ENCODE measurements at places on chromosomes 2 and 18.
A peak's percentile ranks its signal among the peaks of the same experiment; 100 is the strongest.

- no peak for DNase-seq
Measured at GRCh38 chr2:46336283-46336959, 39.2 kb downstream of the EPAS1 start.

- DNase-seq = no peak
Measured at GRCh38 chr18:22108674-22109073, 60.7 kb upstream of the GATA6 start.

DNA sequence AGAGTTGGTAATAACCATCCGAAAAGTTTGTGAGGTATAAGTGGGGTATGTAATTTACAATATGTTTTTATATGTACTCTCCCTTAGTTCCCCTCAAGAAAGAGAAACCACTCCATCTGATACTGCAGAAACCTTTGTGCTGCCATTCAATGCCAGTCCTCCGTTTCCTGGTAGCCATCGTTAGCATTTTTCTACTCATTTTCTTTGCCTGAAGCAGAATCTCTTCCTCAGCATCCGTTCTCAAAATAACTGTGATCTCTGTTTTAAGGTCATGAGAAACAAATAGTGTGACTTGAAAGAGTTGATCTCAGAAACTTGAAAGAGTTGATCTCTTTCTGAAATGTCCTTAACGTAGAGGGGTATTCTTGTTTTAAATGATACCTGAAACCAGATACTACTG, 996 bp downstream of the PTCD3 start:
- DNase-seq = no peak

DNA sequence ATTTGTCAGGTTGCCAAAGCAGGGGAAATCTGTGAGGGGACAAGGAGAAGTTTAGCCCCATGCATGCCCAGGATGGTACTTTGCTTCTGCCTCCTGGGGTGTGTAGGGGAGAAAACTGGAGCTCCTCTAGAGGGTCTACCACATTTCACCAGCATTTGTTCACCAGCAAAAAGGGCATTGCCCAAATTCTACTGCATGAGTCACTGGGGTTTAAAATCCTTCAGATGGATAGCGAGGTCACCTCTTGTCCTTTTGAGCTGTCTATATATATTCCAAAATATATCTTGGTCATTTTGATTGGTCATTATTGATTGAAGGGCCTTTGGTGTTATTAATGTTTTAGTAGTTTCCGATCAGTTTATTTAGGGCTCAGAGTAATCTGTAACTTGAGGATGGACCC, 18.7 kb downstream of the FHOD3 start:
- DNase-seq = no peak

GRCh38 chr18:74284191-74284979, 7.4 kb downstream of the CYB5A start:
- peak; percentile 47 for DNase-seq

DNA sequence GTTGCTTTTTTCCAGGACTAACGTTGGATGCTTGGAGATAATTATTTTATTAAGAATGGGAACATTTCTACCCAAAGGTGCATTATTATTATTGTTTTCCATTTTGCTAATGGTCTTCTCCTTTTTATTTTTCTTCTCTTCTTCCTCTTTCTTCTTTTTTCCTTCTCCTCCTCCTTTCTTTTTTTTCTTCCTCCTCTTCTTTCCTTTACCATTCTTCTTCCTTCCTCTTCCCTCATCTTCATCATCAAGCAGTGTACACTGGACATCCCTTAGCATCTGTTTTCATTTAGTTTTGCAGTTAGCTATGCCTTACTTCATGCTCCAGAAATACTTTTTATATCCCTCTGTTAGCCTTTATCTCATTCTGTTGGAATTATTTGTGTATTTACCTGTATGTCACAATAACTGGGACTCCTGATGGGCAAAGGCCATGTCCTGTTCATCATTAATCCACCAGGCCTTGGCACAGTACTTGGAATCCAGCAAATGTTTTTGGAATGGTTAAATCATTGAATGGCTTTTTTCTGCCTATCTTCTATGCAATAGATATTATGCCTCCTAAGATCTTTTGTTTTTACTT, 162.7 kb downstream of the CAMKMT start:
- DNase-seq = no peak

- no peak for DNase-seq
Measured at GRCh38 chr2:64220894-64221617, 76.8 kb upstream of the PELI1 start.

DNA sequence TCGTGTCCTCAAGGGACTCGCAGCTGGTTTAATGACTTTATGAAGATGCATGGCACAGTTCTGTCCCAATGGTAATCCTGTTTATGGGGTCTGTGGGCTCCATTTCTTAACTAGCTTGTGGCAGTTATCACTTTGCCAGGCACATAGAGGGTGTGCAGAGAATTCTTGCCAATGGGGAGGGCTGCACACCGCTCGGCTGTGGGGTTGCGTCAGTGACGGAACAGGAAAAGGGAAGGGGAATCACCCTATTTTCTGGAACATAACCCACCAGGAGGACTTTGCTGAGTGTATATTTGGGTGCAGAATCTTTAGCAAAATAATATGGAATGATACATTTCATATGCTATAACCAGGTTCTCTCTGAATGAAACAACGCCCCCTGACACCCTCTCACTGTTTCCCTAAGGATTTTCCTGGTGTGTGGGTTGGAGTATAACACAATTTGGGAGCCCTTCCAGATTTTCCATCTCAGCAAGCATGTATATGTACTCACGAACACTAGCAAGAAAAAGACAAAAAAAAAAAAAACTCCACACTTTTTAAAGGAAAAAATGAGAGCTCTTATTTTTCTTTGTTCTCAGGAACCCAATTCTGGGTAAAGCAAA, 43.9 kb upstream of the TRIB2 start:
- DNase-seq = no peak

DNA sequence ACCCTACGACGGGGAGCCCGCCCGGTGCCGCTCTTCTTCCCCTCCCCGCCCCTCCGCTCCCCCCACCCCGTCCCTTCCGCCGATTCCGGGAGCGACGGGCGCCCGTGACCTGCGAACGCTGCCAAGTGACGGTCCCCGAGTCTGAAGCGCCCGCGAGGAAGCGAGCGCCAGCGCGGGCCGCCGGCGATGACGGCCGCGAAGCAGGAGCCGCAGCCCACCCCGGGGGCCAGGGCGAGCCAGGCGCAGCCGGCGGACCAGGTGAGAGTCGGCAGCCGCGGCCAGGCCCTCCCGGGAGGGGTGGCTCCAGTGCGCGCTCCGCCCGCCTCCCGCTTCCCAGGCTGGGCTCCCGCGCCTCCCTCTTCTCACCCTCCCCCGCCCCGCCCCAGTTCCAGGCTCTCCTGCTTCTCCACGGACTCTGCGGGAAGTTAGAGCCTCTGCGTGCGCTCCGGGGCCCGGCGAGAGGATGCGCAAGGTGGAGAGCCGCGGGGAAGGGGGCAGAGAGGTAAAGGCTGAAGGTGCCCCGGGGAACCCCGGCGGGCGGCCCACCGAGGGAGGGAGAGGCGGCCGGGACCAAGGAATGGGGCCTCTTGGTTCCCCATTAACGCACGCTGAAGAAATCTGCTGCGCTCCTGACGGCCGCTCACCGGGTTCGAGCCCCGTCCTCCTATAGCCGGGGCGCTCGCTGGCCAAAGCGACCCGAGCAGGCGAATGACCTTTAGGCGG, 719.5 kb downstream of the DPP10 start:
- DNase-seq = peak; percentile 68

DNA sequence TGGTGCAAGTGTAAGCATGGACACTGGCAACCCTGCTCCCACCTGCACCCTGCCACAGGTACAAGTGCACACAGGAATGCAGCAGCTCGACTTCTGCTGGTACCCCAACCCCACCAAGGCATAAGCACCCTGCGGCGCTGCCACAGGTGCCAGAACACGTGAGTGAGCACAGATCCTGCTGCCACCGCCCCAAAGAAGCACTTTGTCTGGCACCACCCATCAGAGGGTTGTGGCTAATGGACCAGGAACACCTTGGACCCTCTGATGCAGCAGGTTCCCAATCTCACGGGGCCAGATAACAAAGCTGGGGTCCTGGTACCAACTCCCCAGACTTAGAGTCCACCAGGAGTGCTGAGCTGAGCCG, 32.2 kb upstream of the SLC14A1 start:
- DNase-seq = no peak

- no peak for DNase-seq
Measured at GRCh38 chr2:9949239-9949991, 2.1 kb upstream of the GRHL1 start.

GRCh38 chr2:226098861-226099745, 699.6 kb downstream of the NYAP2 start:
- DNase-seq = no peak

DNA sequence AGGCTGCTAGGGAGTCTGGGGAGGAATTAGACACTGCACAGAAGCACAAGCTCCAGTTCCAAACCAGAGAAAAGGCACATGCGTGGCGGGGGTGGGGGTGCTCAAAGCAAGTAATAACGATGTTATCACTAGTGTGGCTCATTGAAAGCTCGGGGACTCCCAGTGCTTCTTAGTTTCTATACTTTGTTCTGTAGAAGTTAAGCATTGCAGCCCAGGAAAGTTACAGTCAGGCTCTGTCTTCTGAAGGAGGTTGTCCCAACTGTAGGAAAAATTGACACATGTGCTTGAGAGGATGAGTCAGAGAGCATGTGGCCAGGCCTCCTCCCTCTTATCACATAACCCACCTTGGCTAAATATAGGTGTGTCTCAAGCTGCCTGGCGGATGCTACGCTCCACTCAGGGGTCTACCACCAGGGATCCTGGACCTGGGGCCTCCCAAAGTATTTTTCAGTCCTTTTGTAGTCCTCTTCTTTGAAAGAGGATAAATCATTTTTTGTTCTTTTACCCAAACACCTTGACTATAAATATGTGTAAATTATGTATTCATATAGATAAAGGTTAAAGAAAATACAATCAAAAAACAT, 3.8 kb downstream of the GALNT5 start:
- DNase-seq = no peak

DNA sequence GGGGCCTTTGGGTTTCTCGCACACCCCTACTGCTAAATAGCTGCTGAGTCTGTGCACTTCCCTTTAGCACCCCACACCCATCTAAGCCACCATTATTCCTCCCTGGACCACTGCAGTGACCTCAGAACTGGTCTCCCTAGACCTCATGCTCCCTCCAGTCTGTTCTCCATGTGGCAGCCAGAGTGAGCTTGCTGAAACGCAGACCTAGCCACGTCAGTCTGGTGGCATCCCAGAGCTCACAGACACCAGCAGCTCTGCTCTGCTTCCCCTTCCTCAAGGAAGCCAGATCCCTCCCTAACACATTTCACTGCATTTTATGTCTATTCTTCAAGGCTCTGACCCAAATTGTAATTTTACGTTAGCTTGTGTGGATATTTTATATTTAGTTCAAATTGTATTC, 144.4 kb downstream of the DYSF start:
- DNase-seq = no peak

GRCh38 chr2:109299536-109299935, 170.5 kb downstream of the SH3RF3 start:
- no peak for DNase-seq

DNA sequence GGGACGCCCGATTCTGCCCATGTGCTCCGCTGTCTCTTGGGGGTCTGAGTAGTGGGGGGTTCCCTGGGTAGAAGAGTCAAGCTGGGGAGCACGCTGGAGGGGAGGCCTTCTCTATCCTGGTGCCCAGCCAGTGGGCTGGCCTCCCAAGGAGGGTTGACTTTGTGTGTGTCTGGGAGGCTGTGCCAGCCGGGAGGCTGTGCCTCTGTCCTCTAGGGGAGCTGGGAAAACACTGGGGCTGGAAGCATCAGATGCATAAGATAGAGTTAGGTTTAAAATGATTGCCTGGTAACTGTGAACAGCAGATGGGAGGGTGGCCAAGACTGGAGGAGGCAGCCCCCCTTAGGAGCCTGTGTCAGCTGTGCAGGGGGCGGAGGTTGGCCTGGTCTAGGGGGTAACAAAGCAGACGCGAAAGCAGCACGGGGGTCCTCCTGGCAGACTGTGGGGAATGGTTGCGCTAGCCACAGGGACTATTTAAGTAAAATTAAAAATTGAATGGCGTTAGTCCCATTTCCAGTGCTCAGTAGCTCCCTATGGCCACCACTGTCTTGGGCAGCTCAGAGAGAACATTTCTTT, 1.3 kb downstream of the ING5 start:
- no peak for DNase-seq

DNA sequence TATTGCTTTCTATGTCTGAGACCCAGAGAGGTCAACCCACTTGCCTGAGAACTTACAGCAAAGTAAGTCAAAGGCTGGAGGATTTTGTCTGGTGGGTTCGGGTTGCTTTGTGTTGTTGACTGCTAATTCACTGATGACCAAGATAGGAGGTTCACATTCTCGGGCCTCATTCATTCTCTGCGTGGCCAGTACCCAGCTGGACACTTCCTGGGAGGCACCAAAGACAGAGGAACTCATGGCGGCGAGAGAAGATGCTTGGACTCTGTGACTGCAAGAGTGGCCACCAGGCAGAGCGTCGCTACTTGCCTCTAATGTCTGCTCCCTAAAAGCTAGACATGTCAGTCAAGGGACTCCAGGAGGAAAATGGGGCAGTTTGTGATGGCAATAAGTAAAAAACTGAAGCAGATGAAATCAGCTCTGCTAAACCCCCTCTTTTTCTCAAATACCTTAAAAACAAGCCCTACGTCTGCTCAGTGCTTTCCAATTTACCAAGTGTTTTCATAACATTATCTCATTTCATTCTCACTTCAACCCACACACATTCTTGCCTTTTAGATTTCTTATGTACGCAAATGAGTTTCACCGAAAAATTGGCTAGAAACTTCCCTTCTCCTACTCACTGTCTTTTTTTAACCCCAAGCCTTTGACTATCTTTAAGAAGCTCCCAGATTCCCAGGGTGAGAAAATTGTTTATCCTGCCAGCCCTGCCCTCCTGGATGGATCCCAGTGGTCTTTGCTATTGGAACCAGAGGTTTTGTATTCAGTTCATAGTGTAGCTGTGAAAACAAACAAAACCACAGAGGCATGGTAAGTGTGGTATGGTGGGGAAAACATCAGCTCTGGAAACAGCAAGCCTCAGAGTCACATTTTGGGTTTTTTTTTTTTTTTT, 4.9 kb upstream of the LBH start:
- no peak for DNase-seq

DNA sequence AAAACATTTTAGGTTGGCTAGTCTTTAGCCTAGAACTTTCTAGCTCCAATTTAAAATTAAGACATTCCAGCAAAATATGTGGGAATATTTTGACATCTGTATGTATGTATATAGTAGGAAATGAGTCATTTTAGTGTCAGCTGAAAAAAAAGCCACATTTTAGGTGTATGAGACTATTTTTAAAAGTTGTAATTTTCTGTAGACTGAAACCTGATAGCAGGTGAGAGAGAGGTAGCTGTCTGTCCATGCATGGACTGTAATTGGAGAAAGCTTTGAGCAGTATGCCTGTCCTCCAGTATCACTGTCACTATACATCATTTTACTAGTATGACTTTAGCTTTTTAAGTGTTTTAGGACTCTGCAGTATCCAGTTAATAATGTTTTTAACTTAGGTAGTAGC, 26.1 kb upstream of the PPP1R1C start:
- no peak for DNase-seq

DNA sequence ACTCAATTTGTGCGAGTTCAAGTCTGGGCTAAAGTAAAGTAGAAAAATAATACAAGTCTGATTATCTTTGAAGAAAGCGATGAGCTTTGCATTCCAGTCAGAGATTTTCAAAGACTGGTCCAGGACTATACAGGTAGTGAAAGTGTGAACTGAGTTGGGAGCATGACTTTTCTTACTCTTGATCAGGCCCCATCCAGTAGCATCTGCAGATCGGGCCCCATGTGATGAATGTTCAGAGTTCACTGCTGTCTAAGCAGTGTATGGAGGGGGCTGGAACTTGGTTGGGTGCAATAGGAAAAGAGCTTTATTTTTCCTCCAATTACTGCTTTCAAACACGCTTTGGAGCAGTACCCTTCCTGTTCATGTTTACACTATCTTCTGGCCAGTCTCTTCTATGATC, 747.4 kb upstream of the ID2 start:
- DNase-seq = no peak

GRCh38 chr2:128622955-128623620, 304.4 kb upstream of the HS6ST1 start:
- DNase-seq = no peak

All from neural progenitor cell (in vitro differentiated cells).